ENCODE measurements at places on chromosomes 13 and 19.
A peak's percentile ranks its signal among the peaks of the same experiment; 100 is the strongest.

DNA sequence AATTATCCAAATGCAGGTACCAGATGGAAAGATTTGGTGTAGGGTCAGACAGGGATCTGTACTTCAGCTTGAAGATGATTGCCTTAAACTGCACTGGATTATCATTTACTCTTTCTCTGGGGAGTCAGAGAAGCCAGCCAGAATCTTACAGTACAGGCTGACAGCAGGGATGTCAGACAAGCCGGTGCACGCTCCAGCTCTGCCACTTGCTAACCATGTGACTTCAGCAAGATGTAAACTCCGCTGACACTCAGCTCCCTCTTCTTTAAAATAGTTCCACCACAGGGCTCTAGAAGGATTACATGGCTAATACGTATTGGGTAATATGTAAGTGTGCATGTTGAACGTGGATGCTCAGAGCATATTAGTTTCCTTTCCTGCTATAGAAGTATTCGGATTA lies 251.4 kb upstream of the MAB21L1 start:
- no peak for DNase-seq

- DNase-seq: no peak
Observed at GRCh38 chr19:55071129-55071502, 4.6 kb upstream of the EPS8L1 start.

GRCh38 chr13:79297128-79297527 lies 108.9 kb downstream of the RBM26 start:
- no peak for DNase-seq

DNA sequence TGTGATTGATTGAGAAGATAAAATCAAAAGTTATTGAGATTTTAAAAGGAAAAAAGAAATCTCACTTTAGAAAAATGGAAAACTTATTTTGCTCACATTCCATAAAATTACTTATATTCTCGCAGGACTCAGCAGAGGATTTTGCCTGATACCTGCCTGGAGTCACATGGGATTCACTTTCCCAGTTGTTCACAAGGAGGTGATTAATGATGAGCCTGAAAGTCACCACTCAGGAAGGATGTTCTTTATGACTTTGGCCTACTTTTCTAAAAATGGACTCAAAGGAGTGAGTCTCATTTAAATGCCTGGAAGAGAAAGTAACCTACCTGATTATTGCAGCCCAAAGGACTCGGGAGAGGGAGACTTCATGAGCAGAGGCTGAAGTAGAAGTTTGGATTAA lies 34.5 kb upstream of the FAM216B start:
- DNase-seq: no peak

GRCh38 chr19:47266401-47266941 lies 8.2 kb upstream of the INAFM1 start:
- no peak for DNase-seq

DNA sequence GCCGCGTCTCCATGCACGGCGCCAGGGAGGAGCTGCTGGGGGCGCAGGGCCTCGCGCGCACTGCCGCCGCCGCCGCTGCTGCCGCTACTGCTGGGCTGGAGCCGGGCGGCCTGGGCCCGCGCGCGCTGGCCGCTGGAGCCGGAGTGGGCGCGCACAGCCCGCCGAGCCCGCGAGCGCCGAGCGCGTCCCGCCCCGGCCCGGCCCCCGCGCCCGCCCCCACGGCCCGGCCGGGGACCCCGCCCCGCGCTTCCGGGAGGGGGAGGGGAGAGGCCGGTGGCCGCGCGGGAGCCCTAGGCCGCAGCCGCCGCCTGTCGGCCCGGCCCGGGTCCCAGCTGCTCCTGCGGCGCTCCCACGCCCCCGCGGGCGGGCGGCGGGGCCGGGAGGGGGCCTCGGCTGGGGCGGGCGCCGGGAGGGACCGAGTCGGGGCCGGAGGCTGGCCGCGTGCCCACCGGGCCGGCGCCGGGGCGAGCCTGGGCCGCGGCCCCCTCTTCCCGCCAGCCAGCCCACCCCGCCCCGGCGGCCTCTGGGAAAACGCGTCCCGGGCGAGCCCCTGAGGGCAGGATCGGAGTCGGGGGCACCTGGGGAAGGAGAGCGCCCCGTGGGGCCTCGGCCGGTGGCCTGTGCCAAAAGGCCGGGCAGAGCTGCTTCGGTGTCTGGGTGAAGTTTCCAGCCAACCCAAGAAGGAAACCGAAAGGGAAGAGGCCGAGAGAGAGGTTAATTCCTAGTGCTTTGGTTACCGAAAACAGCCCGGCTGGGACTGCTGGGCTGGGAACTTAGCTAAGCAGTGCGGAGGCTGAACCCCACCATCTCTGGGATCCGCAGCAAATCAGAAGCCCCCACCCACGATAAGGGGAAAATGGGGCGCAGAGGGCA lies at the start of gene STK24:
TSS of gene STK24 (minus strand) at position 145 of the 873 bp plus-strand sequence. CDS start 321 bp downstream, outside the sequence.
- DNase-seq: peak; percentile 73

DNA sequence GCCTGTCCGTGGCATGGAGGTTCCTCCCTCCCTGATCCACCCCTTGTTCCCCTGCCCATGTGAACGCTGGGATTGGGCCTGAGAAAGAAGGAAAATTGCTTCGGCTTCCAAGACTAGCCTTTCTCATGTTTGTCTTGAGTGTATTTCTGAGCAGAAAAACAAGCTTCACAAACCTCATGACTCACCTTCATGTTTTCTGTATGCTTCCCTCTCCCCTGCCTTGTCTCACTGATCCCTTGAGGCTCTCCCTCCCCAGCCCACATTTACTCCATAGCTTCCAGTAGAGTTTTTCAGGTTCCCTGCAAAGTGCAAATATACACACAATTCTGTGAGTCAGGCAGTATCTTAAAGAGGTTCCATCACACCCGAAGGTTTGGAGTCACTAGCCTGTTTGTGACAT lies 572.4 kb downstream of the UQCRFS1 start:
- DNase-seq: no peak

DNA sequence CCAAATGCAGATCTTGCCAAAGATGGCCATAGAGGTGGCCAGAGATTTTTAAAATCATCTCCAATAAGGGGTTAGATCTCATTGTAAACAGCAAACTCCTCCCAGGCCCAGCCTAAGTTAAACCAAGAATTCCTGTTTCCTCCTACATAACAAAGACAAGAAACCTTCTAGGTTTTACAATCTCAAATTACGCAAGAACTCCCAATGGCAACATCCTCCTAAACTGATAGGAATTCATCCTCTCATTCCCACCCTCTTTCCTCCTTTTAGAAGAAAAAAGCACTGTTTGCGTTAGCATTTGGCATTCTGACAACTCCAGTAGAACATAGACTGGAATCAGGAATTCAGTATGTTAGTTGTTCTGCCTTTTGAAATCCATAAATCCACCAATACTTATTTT lies 14.6 kb downstream of the PROSER1 start:
- DNase-seq: no peak

GRCh38 chr13:24748061-24748400 lies 15.9 kb upstream of the RNF17 start:
- no peak for DNase-seq

DNA sequence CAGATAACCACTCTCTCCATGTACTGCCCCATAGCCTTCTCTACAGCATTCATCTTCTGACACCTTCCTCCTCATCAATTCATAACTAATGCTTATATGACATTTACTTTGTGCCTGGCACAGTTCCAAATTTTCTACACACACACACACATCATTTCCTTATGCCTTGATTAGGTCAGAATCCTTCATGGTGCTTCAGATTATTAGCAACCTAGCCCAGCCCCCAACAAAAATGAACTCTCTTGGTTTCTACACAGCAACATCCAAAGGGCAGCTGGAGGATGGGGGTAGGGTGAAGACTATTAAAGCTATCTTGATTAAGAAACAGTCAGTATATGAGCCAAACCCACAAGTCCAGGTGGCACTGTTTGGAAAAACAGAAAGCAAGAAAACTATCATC lies 3.7 kb downstream of the RUBCNL start:
- no peak for DNase-seq

GRCh38 chr13:32086791-32087441 lies 55.3 kb downstream of the FRY start:
- no peak for DNase-seq

DNA sequence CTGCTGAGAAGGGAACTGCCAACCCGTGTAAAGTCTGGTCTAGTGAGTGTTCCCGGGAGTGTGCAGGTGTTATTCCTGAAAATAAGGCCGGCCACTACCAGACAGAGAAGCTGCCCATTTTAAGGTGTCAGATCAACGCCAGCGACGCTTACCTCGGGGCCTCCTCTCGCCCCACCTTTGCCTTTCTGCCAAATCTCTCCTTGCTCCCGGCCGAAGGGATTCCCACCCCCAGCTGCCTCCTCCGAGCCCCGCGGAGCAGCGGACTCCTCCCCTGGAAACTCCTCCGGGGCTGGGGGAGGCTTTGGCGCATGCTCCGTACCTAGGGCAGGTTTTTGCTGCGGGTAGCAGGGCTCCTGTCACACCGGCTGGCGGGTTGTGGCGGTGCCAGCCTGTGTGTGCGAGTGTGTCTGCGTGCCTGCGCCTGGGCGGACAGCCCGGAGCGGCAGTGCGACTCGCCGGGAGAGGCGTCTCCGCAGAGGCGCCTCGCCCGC lies at the start of gene HS6ST3:
TSS of gene HS6ST3 (plus strand) at position 359 of the 491 bp plus-strand sequence.
- DNase-seq: peak; percentile 54

- DNase-seq: no peak
Observed at GRCh38 chr19:53782698-53783097, 41.4 kb downstream of the NLRP12 start.

GRCh38 chr19:10544242-10544752 lies 593 bp downstream of the ATG4D start:
- no peak for DNase-seq

DNA sequence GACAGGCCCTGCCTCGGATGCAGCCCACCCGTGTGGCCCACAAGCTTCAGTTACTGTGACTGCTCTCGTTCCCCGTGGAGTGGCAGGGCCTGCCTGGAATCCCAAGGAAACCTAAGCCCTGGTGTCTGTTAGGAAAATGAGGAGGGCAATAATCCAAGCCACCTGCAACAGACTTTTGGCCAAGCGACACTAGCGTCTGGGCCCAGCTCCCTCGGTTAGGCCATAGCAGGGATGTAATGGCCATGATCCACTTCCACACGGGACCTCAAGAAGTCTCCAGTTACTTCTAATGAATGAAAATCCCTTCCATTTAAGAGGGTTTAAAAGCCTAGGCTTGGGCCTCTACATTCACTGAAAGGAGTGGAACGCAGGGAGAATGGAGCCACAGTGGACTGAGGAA lies 8.9 kb downstream of the ZC3H4 start:
- DNase-seq: no peak

GRCh38 chr13:46232281-46232680 lies 20.6 kb downstream of the LRRC63 start:
- DNase-seq: no peak

DNA sequence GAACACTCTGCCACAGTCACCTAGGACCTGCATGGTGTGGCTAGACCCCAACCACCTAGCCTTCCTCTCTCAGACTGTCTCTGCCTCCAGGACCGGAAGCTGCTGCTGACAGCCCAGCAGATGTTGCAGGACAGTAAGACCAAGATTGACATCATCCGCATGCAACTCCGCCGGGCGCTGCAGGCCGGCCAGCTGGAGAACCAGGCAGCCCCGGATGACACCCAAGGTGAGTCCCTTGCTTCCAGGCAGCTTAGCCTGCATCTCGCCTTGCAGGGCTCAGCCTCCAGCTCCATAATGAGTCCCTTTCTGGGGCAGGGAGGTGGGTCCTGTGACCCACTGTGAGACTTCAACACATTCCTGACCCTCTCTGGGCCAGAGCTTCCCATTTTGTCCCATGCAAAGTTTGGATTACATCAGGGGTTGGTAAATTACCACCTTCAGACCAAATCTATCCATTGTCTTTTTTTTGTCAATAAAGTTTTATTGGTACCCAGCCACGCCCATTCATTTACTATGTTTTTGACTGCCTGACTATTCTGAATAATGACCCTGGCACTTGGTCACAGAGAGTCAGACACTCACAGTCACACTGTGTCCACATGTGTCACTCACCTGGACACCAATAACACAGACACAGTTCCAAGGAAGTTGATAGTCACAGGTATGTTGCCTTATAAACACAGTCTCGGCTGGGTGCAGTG lies 13.4 kb downstream of the PKN1 start:
- no peak for DNase-seq

DNA sequence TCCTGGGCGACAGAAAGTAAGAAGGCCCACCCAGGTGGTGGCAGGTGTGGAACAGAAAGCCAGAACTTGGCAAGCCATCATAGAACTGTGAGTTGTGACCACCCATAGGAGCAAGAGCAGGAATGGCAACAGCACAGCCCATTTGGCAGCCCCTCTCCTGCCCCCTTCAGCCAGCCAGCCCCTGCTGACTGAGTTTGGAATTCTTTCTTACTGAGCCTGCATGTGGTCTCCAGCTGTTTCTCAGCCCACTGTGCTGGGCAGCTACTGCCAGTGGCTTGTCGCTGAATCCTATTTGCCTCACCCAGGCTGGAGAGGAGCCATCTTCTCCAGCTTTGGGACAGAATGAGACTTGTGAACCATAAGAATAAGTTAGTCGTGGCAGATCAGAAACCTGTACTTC lies 28.3 kb downstream of the CNMD start:
- no peak for DNase-seq

DNA sequence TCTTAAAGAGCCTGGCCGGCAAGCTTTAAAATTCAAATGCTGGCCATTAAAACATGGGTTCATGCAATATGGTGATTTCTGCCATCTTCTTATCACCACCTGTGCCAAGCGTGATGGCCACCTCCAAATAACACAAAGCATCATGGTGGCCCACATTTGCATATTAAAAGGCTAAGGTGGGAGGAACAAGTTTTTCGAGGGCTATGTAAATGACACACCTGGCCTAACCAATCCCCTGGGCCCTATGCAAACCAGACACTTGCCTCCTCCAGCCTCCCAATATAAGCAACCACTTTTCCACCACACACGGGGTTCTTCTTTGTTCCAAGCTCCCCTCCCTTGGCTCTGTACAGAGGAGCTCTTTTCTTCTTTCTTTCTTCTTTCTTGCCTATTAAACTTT lies 14.4 kb downstream of the LILRB4 start:
- no peak for DNase-seq

GRCh38 chr19:54376610-54377285 lies 12.0 kb upstream of the LAIR1 start:
- DNase-seq: no peak

DNA sequence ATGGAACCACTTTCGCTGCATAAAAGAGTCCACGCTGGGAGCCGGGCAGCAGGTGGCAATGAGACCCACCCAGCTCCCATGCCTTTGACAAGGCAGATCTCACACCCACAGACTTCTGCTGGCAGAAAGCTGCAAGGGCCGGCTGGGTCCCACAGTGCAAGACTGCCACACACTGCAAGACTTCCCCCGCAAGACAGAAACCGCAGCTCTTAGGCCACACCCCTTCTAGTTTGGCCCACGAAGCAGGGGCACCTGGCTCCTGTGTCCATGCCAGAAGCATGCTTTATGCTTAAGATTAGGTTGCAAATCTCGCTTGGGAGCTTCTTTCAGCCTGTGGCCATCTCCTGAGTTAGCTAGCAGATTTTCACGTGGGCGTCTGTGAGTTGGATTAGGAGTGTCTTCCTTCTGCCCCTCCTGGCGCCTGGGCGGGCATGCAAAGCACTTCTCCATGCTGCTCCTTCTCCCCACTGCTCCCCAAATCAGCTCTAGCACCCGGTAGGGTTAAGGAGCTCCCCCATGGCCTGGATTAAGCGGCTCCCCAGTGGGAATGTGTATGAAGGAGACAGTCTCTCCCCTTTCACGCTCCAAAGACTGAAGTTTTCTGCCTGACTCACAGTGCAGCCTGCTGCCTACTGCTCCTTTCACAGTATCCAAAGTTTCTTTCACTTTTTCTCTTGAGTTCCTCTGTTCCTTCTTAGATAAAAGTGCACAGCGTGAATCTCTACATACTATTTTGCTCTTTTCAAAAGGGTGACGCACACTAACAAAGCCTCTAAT lies 17.7 kb downstream of the GPC6 start:
- no peak for DNase-seq

GRCh38 chr19:45423589-45424190 lies at the start of gene ERCC1:
Gene ERCC1, minus strand, starts transcription at chr19:45423917. Its CDS starts 543 bp downstream, at chr19:45423374.
- peak; percentile 97 for DNase-seq

Measured in glutamatergic neuron (in vitro differentiated cells).